ENCODE measurements at places on chromosomes 16 and 17.

GRCh38 chr17:48492401-48493298 lies 38.2 kb downstream of the HOXB1 start:
- DNase-seq = no peak

DNA sequence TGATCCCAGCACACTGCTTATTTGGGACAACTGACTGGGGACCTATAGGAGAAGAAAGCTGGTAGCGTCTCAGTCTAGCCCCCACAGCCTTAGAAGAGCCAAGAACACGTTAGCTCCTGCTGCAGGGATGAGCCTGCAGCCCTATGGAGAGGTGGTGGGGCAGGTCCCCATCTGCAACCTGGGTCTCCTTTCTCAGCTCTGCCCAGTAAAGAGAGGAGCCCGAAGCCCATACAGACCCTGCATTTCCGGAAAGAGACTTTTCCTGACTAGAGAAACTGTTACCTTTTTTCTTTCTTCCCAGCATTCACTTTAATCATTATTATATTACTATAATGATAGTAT lies 788 bp downstream of the METTL22 start:
- DNase-seq = no peak

GRCh38 chr17:6936370-6937028 lies 59.4 kb upstream of the ALOX12 start:
- no peak for DNase-seq

DNA sequence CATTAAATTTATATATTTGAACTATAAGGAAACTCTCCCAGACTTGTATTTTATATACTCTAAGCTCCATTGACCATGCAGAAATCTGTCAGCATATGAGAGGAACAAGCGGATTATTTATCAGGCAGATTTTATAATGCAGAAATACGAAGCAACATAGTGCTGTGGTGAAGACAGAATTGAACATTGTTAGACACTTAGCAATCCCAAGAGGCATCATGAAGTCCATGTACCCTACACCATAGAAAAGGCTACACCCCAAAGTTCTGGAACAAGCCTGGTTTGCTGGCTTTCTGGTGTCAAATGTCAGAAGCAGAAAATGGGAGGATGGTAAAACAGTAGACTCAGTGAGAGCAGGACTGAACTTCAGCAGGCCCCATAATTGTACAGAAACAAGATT lies 241.1 kb downstream of the PRKCA start:
- DNase-seq = no peak

- no peak for DNase-seq
Measured at GRCh38 chr16:55257966-55258613, 65.9 kb upstream of the IRX6 start.

DNA sequence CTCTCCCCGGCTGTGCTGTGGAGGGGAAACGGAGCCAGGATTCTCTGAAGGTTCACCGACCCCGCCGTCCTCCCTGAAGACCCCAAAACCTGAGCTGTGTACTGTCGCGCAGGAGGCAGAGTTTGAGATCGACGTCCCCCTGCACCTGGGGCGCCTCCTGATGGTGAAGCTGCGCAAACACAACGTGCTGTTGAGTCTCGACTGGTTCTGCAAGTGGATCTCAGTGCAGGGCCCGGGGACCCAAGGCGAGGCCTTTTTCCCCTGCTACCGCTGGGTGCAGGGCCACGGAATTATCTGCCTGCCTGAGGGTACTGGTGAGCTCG lies 62.6 kb upstream of the TEKT1 start:
- no peak for DNase-seq

GRCh38 chr17:62826956-62827355 lies 18.8 kb upstream of the MARCHF10 start:
- no peak for DNase-seq

DNA sequence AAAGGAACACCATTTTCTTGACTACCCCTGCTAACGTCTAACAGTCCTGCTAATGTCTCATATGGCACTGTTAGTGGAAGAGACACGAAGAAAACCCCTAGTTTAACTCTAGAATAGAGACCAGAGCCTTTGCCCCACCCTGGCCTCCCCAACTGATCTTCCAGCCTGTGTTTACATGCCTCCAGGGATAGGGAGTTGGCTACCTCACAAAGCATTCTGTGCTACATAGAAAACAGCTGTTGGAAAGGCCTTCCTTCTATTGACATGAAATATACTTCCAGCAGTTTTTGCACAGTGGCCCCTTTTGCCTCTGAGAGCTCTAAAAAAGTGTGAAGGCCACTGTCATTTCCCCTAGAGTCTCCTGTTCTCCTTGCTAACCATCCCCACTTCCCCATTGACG lies 73.1 kb downstream of the ASIC2 start:
- DNase-seq = no peak

DNA sequence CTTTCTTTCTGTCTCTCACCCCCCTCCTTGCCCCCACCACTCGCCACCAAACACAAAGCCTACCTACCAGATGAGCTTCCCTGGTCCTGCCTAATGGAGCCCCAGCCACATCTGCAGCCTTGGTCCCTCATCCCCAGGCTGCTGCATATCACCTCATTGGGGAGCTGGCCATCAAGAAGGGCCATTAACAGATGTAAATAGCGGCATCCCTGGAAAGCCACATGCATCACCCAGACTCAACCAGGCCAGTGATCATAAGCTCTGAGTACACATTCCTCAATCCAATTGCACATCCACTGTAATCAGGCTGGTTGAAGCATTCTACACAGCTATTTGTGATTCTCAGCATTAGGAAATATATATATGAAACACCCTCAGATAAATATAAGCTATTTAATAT lies 211.7 kb upstream of the C17orf78 start:
- DNase-seq = no peak

DNA sequence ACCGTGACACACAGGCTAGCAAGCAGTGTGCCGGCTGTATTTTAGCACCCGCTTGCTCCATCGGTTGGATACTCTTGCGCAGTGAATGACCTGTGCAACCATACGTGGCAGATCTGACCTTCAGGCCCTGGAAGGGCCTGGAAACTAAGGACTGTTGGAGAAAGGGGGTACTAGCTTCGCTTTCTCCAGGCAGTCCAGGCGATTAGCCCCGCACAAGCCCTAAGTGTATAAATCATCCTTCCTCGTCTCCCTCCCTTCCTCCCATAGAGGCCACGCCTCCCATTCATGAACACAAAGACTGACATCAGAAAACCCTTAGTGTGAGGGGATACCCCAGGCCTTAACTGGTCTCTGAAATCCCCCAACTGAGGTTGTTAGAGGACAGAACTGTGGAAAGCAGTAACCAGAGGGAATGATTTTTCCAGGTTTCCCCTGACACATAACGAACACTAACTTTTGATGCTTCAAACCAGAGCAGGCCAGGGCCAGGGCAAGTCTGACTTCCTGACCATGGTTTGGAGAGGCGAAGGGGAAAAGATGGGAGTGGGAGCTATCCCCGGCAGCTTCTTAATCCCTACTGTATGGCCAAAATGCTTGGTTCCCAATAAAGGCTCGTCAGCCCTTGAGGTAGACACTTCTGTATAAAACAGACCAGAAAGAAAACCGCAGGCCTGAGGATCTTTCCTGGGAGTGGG lies 1.4 kb upstream of the DYNLL2 start:
- DNase-seq = no peak

GRCh38 chr17:81228420-81228819 lies 5.7 kb upstream of the CEP131 start:
- no peak for DNase-seq

GRCh38 chr17:34110315-34110714 lies 144.8 kb upstream of the CCL2 start:
- DNase-seq = no peak

DNA sequence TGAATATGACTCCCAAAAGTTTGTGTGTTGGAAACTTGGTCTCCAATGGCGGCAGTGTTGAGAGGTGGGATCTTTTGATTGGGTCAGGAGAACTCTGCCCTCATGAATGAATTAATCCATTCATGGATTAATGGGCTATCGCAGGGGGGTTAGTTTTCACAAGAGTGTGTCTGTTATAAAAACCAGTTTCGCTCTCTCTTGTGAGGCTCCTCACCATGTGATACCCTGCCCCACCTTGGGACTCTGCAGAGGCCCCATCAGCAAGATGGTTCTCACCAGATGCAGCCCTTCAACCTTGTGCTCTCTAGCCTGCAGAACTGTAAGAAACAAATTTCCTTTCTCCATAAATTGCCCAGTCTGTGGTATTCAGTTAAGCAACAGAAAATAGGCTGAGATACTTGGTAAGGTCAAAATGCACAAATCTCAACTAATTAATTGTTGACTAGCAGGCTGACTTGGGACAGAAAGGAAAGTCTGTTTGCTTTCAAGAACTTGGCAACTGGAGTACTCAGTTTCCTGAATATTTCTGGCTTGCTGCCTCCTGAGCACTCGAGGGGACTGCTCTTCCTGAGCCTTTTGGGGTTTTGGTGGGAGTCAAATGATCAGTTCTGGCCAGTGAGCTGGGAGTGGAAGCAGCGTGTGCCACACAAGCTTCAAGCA lies 13.8 kb upstream of the CCL17 start:
- no peak for DNase-seq

DNA sequence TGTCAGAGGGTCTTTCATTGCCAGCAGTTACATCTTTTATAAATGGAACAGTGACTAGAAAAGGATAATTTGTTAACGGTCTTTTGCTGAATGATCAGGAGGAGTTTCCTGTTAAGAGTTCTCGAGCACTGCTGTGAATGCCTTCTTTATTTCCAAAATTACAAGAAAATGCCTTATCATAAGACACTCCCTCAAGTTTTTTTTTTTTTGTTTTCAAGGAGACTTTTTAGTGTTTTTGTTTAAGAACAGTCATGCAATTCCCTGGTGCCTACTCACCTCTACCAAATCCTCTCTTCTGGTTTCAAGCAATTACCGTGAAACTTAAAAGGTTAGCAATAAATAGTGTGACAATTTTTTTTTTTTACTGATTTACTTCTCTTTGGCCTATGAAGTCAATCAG lies 19.0 kb upstream of the VWA3A start:
- DNase-seq = no peak

DNA sequence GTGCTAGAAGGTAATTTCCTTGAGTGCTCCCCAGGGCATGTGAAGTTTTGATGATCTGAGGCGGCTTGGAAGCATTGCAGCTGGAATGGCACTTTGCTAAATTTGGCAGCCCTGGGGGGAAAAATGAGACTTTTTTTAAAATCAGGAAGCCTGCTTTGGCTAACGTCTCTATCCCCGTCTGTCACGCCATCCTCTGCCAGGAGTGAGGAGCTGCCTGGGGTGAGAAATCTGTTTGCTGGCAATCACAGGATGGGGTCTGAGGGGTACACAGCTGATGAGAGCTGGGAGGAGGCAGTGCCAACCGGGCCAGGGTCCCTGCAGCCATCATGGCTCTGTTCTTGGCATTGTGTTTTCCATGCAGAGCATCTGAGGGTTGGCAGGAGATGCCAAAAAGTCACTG lies 2.0 kb downstream of the ABCC12 start:
- DNase-seq = no peak

- no peak for DNase-seq
Measured at GRCh38 chr17:77316191-77316641, 175.4 kb downstream of the SEC14L1 start.

GRCh38 chr17:81339191-81339533 lies 44.1 kb upstream of the SLC38A10 start:
- DNase-seq = no peak

- peak; percentile 35 for DNase-seq
Measured at GRCh38 chr17:14156689-14157088, 80.0 kb downstream of the CDRT15 start.

DNA sequence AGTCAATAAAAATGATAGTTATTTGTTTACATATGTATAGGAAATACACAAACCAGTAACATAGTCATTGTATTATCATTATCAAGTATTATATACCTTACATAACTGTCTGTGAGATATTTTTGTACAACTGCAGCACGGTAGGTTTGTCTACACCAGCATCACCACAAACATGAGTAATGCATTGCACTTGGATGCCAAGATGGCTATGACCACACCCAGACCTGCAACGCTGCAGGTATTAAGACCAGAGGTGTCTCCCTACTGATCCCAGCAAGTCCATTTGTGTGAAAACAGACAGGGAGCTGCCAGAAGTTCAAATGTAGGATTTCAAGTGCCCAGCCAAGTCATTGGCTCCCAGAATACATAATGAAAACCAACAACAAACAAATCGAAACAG lies 34.2 kb upstream of the NOS2 start:
- DNase-seq = no peak

- no peak for DNase-seq
Measured at GRCh38 chr17:74680941-74681340, 31.8 kb downstream of the CD300LF start.

- DNase-seq = no peak
Measured at GRCh38 chr16:4532238-4532637, 6.3 kb downstream of the CDIP1 start.

DNA sequence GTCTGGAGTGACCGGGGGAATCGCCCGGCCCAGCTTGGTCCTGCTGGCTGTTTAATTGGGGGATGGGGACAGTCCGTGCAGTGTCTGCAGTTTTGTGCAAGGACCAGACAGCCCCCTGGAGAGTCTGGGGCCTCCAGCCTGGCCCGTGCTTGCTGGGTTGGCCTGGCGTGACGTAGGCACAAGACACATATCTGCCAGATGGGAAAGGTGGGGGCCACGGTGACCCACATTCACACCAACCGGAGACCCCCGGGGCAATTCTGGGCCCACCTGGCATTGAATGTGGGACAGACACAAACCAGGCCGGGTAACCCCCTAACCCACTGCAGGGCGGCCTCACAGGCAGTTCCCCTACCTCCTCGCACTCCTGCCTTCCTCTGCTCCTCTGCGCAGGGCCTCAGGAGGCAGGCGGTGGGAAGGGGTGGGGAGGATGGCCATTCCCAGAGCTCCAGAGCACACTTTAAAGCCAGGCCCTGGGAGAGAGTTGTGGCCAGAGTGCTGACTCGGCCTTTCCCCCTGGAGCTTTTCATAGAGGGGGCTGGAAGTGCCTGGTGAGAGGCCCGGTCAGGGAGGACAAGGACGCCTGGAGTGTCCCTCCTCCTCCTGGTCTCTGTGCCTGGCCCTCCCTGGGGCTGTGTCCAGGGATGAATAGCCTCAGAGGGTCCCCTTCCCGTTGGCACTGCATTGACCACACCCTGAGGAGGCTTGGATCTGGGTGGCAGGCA lies 1.5 kb downstream of the MRC2 start:
- no peak for DNase-seq

DNA sequence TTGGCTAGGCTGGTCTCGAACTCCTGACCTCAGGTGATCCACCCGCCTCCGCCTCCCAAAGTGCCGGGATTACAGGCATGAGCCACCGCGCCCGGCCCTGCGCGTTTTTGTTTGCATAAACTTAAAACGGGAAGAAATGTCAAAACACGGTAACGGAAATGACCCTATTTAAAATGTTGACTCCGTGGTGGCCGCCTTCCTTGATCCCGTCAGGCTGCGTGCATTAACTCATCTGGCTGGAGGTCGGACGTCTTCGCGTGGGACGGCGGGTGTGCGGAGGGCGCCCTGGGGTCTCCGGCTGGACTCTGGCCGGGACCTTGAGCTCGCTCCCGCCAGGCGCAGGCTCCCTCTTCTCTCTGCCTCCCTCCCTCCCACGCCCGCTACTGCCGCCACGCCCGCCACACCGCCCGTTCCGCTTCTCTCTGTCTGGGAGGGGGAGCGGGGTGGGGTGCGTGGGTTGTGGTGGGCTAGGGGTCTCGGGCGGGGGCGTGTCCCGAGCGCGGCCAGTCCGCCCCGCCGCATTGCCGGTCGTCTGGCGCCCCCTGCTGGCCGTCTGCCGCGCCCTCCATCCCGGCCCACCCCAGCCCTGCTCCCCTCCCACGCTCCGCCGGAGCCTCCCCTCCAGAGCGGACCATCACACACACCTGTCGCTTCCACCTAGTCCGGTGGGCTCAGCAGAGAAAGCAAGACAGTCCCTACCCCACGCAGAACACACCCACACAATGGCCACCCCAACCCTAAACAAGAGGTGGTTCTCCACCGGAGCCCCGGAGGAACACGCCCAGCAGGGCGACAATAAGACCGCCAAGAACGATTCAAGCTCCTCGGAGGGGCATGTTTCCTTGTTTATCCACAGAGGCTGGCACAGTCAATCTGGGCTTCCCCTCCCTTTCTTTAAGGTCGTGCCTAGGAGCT lies 1.2 kb upstream of the CCDC42 start:
- no peak for DNase-seq

Data from BJ (cell line).